ENCODE measurements at places on chromosomes 11 and 22.

DNA sequence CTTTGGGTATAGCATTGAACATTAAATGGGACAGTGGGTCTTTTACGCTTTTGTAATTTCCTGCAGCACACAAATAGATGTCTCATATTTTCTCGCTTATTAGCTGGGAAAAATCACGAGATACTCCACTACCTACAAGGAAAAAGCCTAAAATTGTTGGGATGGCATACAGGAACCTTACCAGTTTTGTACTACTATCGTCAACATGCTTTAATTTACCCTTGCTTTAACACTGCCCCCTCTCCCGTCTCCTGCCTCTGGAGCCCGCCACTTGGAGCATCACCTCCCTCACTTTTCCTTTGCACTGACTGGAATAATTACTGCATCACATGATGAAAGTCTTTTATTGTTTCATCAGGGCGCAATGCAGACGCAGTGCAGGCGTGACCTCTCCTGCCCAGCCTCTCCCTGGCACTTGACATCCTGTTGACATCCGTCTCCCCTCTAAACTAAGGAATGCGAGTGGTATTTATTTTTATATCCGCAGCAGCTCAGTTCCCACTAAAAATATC is 1.0 kb upstream of the FNBP4 start:
- DNase-seq, result no peak

DNA sequence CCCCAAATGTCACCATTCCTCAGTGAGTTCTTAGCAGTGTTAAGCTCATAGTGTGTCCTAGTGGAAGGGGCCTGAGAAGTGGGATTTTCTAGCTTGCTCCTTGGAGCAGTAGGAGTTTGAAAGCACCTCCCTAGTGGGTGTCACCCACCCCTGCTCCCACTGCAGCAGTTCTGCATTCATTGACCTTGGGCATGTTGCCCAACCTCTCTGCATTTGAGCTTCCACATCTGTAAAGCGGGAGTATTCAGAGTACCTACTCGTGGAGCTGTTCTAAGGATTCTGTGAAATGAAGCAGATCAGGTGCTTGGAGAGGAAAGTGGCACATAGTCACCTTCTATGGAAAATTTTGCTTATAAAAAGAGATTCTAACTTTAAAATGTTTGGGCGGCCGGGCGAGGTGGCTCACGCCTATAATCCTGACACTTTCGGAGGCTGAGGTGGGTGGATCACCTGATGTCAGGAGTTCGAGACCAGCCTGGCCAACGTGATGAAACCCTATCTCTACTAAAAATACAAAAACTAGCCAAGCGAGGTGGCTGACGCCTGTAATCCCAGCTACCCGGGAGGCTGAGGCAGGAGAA is 16.9 kb downstream of the LMO2 start:
- no peak for DNase-seq

DNA sequence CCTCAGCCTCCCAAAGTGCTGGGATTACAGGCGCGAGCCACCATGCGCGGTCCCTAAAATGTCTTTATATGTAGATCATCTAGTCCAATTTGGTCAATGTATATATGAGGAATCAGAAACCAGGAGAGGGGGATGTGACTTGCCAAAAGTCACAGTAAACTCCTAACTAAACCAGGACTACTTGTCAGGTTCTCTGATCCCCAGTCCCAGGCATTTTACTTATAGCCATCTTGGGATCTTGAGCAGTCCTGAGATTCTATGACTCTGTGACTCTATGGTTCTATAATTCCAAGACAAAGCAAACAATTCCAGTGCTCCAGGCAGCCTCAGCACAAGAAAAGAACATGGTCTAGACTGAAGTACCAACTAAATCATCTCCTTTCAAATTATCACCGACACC is at the start of gene MS4A5:
TSS of gene MS4A5 (plus strand) at position 301 of the 400 bp plus-strand sequence. CDS start 103 bp downstream, outside the sequence.
- DNase-seq, result no peak

- no peak for DNase-seq
Measured at GRCh38 chr11:66159324-66159984, 89.4 kb downstream of the PACS1 start.

GRCh38 chr11:73659961-73660360 is 13.6 kb downstream of the PLEKHB1 start:
- DNase-seq, result no peak

- no peak for DNase-seq
Measured at GRCh38 chr11:32643526-32643925, 59.9 kb downstream of the EIF3M start.

- DNase-seq, result no peak
Measured at GRCh38 chr11:95586661-95587060, 202.9 kb downstream of the FAM76B start.
